Panc1 (cell line): ENCODE measurements at places on chromosomes 6 and 20.

DNA sequence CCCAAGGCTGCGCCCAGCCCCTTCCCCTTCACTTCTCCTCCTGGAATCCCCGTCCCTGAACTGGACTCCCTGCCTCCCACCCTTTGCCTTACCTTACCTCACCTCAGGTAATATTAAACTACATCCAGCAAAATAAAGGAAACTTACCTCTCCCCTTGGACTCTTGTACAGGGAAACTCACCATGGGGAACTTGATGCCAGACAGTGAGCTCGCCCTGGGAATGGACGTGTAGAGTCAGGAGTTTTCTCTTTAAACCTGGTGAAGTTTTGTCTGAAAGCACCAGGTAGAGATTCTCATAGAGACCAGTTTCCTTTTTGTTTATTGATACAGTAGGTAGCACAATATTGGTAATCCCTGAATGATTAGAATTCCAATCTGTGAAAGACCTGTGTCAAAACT lies 544 bp upstream of the HLA-C start:
- DNase-seq, result no peak

DNA sequence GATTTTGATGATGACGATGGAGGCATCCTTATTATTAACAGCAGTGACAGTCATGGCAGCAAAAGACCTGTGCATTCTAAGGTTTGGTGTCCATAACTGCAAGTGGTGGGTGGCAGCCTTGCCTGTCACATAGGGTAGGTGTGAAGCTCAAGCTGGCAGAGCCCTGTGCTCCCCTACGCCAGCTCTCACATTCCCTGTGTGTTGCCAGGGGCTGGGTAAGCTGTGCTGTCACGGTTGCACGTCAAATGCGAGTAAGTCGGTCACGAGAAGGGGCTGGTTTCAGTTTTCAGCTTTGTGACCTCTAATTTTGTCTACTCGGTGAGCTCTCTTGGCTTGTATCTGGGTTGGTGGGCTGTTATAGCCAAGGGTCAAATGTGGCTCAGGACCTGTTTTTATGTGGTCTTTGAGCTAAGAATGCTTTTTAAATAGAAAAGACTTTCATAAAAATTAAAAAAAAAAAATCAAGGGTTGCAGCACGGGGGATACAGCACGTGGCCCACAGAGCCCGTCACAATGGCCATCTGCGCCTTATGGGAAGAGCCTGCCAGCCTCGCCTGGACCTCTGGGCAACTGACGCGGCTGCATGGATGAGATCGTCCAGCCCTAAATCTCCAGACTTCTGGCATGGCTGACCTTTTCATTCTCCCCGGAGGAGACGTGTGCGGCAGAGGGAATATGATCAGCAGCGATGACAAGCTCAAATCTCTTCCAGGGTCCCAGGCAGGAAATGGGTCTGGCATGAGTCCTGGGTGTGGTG lies 148.5 kb downstream of the PHACTR3 start:
- DNase-seq, result no peak

GRCh38 chr20:3045042-3045815 lies 623 bp upstream of the MRPS26 start:
- no peak for DNase-seq

GRCh38 chr20:31476643-31477215 lies 1.6 kb downstream of the REM1 start:
- no peak for DNase-seq

DNA sequence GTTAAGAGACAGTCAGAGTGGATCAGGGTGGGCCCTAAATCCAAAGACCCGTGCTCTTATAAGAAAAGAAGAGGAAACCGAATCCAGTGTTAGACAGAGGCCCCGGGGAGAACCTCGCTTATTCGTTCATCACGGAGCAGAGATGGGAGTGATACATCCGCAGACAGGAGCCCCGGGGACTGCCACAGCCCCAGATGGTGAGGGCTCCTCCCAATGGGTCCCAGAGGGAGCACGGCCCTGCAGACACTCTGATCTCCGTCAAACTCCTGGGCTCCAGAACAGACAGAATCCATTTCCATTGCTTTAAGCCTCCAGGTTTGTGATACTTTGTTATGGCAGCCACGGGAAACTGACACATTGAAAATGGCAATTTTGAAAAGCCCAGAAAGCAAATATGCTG lies 47.0 kb downstream of the CDH4 start:
- DNase-seq, result no peak

DNA sequence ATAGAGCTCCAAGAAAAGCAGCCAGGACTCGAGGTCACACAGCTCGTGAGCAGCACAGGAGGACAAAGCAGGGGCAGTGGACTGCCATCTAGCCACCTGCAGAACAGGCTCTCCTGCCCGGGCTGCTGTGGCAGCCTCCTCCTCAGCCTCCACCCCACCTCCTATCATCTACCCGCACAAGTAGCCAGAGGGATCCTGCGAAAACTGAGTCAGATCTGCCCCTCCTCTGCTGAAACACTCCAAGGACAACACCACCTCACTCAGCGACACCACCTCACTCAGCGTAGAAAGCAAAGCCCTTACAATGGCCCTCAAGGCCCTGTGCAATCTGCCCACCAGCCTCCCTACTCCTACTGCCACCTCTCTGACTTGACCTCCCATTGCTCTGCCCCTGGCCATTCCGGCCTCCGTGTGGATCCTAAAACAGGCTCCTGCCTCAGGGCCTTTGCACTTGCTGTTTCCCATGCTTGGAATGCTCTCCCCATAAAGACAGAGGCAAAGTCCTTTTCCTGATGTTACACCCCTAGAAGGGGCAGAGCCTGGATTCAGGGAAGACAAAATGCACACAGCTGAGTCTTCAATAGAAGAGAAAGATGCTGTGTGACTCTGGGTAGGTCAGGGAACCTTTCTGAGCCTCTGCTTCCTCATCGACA lies 19.3 kb downstream of the PREX1 start:
- DNase-seq, result no peak

- DNase-seq, result no peak
Measured at GRCh38 chr6:142925575-142926110, 19.3 kb downstream of the HIVEP2 start.

DNA sequence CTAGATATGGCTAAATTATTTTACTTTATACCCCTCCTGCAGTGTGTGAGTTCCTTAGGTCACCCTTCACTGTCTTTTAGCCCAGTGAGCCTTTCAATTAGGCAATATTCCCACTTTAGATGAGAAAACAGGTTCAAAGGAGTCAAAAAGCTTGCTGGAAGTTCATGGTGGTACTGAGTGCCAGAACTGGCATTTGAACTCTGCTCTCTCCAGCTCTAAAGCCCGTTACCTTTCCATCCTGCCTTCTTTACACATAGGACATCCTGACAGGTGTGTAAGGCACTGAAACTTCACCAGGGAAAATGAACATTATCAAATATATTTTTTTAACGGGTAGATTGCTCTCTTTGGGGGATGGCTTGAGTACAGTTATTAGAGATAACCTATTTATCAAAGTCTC lies 11.2 kb upstream of the TMEM217 start:
- no peak for DNase-seq
